ENCODE measurements at places on chromosomes 6 and 20.
A peak's percentile ranks its signal among the peaks of the same experiment; 100 is the strongest.

- no peak for DNase-seq
Observed at GRCh38 chr6:170093276-170093657, 197.6 kb downstream of the DLL1 start.

DNA sequence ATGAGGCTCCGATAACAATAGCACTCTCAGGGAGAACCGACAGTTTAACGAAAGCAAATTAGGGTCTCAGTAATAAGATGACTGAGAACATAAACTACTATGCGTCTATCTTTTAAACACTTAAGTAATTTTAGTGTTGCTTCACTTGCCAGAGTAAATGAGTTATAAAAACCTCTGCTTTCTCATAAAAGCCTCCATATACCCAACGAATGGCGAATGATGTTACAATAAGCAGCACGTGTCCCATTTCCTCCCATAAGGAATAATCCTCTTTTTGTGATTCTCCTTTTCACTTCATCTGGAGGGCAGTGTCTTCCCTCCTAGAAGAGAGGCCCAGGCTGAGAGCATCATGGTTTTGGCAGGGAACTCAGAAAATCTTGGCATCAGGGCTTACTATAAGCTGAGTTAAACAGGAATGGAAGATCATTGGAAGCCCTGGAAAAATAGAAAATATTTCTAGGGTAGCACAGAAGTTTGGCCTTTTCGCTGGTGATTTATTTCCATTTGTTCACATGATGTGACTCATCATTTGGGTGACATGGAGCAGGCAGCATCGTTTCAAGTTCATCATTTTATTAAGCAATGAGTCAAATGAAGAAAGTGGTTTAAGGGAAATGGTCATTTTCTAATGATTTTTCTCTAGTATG is 255.4 kb downstream of the ATXN1 start:
- DNase-seq: no peak

GRCh38 chr6:75091467-75092190 is 114.2 kb downstream of the COL12A1 start:
- DNase-seq: no peak

- no peak for DNase-seq
Observed at GRCh38 chr20:31770243-31770642, 31.2 kb downstream of the TPX2 start.

DNA sequence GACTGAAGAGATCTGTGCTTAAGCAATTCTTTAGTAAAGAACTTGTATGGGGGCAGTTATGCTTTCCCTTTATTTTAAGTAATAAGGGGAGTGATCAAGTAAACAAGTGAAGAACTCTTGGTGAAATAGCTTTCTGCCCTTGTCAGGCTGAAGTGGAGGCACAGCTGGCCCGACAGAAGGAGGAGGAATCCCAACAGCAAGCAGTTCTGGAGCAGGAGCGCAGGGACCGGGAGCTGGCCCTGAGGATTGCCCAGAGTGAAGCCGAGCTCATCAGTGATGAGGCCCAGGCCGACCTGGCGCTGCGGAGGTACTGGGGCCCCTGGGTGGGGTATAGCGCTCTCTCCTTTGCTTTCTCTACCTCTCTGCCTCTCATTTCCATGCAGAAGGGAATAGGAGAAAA is 143.3 kb downstream of the MYO6 start:
- DNase-seq: no peak

- DNase-seq: no peak
Observed at GRCh38 chr20:12098421-12098820, 180.7 kb downstream of the BTBD3 start.

- peak; percentile 82 for DNase-seq
Observed at GRCh38 chr6:2651536-2651935, 99.2 kb downstream of the MYLK4 start.

GRCh38 chr6:170293341-170294231 is 2.7 kb upstream of the DLL1 start:
- DNase-seq: no peak

DNA sequence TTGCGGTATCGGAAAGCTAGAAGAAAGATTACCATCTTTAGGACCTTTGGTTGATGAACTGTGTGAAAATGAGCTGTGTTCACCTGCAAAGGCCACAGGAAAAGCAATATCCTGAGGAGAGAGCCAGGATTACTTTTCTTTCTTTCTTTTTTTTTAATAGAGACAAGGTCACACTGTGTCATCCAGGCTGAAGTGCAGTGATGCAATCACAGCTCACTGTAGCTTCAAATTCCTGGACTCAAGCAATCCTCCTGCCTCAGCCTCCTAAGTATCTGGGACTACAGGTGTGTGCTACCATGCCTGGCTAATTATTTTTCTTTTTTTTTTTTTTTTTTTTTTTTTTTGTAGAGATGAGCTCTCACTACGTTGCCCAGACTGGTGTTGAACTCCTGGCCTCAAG is 17.2 kb downstream of the FAM184A start:
- DNase-seq: no peak

DNA sequence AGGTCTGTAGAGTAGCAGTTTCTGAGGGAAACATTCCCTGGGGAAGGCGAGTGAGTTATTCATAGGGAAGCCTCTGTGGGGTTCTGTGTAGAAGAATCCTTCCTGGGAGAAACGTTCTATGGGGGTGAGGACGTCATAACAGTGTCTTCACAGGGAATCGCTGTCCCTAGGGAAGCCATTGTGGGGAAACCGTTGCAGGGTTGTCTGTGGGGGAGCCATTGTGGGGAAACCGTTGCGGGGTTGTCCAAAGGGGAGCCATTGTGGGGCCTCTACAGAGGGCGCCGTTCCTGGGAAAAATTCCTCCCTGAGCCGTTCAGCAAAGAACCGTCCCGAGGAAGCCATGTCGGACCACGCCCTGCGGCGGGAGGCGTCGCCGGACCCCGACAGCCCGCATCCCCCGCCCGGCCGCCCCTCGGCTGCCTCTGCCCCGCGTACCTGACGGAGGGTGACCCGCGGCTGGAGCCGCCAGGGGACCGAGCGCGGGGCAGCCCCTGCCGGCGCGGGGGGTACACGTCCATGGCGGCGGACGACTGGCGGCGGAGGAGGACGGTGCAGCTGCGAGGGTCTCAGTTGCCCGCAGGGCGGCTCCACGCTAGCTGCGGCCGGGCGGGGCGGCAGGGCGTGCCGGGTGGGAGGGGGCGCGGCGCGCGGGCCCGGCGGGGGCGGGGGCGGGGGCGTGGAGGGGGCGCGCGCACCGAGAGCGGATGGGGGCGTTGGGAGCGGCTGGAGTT is at the start of gene DNAAF9:
Gene DNAAF9, minus strand, starts transcription at position 630 of the 731 bp plus-strand sequence. Its CDS starts 112 bp downstream, at position 518.
- DNase-seq: peak; percentile 27

Data from AML-193 (cell line).